Brain pericyte (primary cell): ENCODE measurements at places on chromosomes 13 and 19.

GRCh38 chr19:4980838-4981680, 12.1 kb downstream of the KDM4B start:
- no peak for DNase-seq

GRCh38 chr13:30355384-30355699, 48.0 kb upstream of the KATNAL1 start:
- no peak for DNase-seq

GRCh38 chr19:46426506-46427162, 2.1 kb downstream of the PNMA8C start:
- no peak for DNase-seq

DNA sequence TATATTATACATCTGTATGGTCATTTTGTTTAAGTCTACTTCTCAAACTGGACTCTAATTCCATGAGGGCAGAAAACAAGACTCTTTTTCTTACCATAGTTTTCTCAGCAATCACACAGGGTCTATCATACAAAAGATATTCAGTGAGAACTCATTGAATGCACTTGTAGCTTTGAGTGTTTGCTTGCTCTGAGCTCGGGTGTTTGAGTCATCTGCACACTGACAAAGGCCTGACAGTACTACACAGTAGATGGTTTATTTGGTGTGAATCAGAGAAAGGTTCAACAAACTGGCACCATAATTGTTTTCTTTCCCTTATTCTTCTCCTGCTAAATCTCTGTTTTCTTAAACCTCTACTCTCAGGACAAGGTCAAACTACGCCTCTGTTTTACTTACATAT, 586.4 kb downstream of the LMO7 start:
- DNase-seq, result peak; percentile 75

- DNase-seq, result no peak
These were observed 8.7 kb downstream of the EML2 start for GRCh38 chr19:45630463-45630862.

DNA sequence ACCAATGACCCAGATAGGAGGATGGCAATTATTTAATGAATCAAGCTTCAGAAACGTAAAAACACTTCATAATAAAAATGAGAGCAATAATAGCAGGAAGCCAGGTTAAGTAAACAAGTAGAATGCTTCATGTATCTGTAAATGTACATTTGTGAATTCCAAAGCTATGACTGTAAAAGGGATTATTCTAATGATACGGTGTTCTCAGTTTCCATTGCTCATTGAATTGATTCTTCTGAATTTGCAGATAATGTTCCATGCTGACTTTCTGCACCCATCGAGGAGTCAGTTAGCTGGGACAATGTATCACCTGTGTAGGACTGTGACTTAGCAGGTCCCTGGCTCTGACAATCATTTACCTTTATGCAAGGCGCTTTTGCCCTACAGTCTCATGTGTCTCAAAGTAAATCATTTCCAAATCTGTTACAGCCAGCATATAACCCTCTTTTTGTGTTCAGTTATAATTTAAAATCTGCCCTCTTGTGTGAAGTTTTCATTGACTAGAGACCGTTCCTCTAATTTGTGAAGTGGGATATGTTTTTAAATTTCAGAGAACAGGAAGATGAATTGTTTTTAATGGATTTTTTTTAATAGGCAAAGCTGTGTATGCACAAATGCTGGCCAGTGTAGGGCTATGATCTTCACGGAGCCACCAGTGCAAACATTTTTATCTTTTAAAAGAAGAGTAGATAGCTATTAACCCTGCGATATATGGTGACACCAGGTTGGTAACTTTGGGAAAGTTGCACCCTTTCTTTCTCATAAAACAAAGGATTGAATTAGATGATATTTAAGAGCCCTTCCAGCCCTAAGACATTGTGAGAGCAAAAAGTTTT, 267.1 kb downstream of the KLF5 start:
- no peak for DNase-seq

DNA sequence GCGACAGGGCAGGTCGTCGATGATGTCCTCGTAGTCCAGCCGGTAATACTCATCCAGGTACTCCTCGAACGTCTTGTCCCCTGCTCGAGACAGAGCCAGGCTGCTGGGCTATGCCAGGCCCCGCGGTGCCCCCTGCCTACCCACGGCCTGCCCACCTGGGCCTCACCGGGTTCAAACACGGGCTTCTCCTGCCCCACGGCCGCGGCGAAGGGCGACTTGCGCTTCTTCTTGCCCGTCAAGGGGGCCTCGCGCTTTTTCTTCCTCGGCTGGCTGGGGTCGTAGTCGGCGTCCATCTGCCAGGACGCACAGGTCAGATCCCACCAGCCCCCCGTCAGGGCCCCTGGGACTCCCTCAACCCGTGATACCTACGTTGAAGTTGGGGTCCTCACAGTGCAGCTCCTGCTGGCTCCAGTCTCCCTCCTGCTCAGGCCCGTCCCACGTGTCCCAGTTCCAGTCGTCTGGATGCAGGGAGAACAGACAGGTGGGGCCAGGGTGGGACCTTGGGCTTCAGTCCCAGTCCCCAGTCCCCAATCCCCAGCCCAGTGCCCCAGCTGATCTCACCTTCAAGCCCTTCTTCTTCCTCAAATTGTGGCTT, 8.1 kb downstream of the KRI1 start:
- no peak for DNase-seq

- no peak for DNase-seq
These were observed 1554.9 kb downstream of the EFNB2 start for GRCh38 chr13:104980586-104980985.

DNA sequence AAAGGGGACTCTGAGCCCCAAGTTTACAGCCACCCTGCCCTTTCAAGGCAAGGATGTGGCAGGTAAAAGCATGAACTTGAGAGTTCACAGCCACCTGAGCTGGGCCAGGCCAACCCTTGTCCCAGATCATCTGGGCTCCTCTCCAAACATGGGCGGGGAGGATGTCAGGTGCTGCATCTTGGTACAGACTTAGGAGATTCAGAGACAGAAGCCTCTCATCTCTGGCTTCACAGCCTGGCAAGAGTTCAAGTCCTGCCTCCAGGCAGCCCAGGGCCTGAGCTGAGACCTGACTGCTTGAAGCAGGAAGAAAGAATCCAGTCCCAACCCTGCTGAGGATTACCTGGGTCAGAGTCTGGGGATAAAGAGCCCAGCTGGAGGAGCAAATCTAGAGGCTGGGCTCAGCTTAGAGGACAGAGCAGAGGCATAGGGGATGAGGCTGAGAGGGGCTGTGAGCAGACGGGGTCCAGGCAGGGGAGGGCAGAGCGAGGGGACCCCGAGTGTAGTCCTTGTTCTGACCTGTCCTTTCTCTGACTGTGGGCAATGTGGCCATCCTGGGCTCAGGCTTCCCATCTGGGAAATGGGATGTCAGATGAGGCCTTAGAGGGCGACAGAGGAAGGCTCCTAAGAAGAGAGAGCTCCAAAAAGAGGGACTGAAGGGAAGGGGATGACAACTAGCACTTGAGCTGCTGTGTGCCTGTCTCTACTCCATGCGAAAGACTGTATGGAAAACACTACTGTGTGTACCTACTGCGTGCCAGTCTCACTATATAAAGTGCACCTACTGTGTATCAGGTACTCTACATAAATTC, 6.6 kb upstream of the OR10H5 start:
- DNase-seq, result no peak
